Activated CD4-positive, alpha-beta T cell treated with anti-CD3 and anti-CD28 coated beads, Interleukin-2, Interleukin-6, amounts not matched to agents 100 ng/mL and 50 ng/mL, durations not matched to agents 16 hours and 8 hours (primary cell): ENCODE measurements at places on chromosomes 7 and 10.

DNA sequence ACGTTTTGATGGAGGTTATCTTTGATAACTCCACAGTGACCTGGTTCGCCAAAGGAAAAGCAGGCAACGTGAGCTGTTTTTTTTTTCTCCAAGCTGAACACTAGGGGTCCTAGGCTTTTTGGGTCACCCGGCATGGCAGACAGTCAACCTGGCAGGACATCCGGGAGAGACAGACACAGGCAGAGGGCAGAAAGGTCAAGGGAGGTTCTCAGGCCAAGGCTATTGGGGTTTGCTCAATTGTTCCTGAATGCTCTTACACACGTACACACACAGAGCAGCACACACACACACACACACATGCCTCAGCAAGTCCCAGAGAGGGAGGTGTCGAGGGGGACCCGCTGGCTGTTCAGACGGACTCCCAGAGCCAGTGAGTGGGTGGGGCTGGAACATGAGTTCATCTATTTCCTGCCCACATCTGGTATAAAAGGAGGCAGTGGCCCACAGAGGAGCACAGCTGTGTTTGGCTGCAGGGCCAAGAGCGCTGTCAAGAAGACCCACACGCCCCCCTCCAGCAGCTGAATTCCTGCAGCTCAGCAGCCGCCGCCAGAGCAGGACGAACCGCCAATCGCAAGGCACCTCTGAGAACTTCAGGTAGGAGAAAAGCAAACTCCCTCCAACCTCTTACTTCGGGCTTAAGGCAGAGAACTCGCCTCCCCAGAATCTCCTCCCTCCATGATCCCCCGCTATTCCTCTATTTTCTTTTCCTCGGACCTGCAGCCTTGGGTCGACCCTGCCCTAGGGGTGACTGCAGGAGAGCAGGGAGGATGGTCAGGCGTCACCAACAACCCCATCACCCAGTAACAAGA, at the start of gene SERPINE1:
TSS of gene SERPINE1 (plus strand) at position 454 of the 809 bp plus-strand sequence. CDS start 1,290 bp downstream, outside the sequence.
- DNase-seq: peak; percentile 59

- no peak for DNase-seq
Measured at GRCh38 chr10:102870221-102870620, 951 bp downstream of the AS3MT start.

- DNase-seq: no peak
Measured at GRCh38 chr7:32015133-32015532, 55.1 kb downstream of the PDE1C start.

DNA sequence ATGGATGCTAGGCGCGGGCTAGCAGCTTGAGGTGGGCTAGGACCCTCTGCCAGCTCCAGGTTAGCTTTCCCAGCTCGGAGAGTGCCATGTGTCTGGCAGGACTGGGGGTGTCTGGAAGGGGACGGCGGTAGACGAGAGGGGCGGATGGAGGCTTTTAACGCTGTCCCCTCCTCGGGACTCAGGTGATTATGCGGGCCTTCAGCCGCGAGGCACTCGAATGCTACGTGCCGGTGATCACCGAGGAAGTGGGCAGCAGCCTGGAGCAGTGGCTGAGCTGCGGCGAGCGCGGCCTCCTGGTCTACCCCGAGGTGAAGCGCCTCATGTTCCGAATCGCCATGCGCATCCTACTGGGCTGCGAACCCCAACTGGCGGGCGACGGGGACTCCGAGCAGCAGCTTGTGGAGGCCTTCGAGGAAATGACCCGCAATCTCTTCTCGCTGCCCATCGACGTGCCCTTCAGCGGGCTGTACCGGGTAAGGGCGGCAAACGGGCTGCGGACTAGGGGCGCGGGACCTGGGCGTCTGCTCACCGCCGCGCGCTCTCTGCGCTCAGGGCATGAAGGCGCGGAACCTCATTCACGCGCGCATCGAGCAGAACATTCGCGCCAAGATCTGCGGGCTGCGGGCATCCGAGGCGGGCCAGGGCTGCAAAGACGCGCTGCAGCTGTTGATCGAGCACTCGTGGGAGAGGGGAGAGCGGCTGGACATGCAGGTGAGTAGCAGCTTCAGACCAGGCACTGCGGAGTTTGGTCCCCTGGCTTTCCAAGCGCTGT, 1.1 kb downstream of the CYP26A1 start:
- no peak for DNase-seq

DNA sequence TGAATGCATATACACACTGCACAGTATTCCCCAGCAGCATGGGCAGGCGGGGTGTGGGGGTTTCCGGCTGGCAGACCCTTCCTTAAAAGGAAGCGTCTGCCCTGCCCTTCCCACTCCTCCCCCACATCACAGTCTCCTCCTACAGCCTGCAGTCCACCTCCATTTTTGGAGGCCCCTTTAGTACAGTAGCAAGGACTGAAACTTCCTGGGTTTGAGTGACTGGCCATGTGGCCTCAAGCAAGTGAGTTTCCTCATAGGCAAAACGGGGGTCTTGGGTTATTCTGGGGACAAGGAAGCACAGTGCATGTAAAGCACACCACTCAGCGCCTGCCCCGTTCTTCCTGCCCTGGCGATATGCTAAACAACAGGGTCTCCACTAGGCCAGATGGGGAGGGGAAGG, 62.1 kb upstream of the COL13A1 start:
- no peak for DNase-seq

DNA sequence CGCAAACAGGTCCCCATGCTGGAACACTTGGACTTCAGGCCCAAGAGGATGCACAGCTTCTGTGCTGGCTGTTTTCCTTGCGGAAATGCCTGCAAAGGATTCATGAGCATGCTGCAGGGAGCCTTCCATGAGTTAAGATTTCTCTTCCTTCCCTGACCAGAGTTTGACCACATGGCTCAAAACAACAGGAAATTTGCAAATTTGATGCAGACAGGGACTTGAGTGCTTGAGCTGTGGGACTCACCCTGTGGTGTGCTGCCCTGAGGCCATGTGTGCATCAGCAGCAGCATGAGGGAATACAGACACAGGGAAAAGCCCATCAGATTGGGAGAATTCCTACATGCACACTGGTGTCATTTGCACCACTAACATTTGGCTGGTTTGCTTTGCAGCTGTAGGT, 195.4 kb downstream of the CDC14C start:
- no peak for DNase-seq

- no peak for DNase-seq
Measured at GRCh38 chr7:133836666-133837065, 290.5 kb upstream of the LRGUK start.

- no peak for DNase-seq
Measured at GRCh38 chr7:92987538-92987937, 130.2 kb downstream of the SAMD9 start.

DNA sequence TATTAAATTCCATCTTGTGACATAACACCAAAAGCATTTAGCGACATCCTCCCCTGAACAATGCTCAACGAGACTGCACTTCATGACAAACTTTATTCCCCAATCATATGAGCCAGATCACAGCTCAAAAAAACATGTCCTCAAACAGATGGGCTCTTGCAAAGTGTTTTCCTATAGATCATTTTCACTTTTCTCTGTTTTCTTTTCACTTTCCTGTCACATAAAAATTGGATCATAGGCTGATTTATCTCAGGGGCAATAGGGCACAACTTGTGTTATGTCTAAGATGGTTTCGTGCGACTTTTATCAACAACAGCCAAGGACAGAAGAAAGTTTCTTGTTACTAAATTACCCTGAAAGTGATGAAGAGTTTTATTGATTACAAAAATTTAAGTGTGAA, 206.1 kb downstream of the WDR11 start:
- DNase-seq: no peak

DNA sequence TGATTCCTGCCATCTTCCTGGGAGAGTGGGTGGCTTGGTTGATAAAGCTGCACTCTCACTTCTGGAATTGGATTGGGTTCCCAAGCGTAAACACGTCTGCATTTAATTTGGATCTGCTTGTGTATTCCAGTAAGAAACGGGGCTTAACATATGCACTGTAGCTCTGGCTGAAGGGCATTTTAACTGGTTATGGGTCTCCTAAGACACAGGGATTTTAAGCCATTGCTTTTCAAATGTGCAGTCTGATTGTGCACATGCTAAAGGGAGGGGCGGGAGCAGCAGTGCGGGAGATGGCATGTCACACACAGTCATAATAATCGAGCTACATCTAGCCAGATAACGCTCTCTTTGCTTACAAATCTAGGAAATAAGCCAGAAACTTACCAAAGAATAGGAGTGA, 247.3 kb upstream of the LYZL1 start:
- no peak for DNase-seq

GRCh38 chr10:87651801-87652200, 7.9 kb upstream of the PAPSS2 start:
- no peak for DNase-seq

- peak; percentile 20 for DNase-seq
Measured at GRCh38 chr10:21993360-21994001, 10.0 kb downstream of the DNAJC1 start.

GRCh38 chr10:117656385-117657367, 114.1 kb downstream of the EMX2 start:
- DNase-seq: peak; percentile 24

GRCh38 chr7:99422186-99422585, 13.4 kb downstream of the BUD31 start:
- DNase-seq: no peak

GRCh38 chr10:73509695-73510094, 13.9 kb upstream of the PPP3CB start:
- DNase-seq: peak; percentile 9

GRCh38 chr7:42154173-42154572, 82.8 kb downstream of the GLI3 start:
- DNase-seq: no peak

- peak; percentile 66 for DNase-seq
Measured at GRCh38 chr10:63083904-63084689, 49.0 kb upstream of the NRBF2 start.

DNA sequence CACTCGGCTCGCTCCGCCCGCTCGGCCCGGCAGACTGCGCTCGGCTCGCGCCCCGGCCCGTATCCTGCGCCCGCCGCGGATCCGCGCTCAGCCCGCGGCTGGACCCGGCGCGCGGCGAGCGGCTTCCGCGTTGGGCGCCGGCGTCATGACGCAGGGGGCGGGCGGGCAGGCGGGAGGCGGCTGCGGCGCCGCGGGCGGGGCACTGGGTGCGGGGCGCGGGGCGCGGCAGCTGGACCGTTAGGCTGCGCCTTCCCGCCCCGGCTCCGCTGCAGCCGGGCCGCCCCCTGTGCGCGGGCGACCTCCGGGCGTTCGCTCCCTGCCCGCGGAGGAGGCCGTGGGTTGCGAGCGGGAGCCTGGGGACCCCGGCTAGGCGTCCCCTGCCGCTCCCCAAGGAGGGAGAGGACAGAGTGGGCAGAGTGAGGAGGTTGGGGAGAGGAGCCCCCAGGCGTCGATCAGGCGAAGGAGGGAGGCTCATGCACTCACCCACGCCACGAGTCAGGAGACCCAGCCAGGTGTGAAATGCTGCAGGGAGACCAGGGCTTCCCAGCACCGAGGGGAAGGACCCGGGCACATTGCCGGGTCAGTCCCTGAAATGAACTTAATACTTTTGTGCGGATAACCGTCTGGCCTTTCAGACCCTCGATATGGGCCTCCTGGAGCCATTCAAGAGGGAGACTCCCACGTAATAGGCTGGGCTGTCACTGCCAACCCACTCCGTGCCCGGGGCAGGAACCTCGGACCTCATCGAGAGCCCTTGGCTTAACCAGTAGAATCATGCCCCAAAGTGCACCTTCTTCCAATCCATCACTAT, at the start of gene PIP4K2A:
TSS of gene PIP4K2A (minus strand) at position 100 of the 811 bp plus-strand sequence. CDS start 252 bp downstream, outside the sequence.
- peak; percentile 83 for DNase-seq

DNA sequence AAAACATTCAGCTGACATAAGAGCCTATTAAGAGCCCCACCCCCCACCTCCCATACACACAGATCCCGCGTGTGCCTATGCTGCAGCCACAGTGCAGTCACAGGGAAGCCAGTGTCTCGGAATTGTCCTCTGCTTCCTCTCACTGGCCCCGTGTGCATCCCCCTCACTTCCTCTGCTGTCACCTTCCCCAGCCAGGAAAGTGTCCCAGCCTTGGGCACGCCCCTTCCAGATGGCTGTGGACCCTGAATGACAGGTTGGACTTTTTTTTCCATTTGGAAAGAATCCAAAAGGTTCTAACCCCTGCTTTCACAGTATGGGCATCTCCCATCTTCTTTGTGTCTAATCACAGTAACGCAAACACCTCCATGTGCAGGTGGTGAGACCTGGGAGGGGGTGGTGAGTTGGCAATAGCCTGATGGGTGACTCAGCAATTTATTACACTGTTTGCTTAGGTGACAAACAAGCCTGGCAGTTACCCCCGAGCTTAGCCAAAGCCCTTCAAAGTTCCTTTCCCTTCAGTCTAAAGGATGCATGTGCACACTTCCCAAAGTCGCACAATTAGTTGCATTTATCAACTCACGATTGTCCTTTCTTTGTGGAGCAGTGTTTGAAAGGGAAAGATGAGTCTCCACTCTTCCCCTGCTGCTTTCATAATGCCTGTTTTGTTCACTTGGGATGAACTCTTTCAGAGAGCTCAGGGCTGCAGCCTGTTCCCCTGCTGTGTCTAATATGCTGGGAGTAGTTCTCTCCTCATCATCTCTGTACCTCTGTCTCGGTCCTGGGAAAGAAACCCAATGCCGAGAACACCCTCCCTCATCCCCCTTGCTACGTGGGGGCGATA, 67.5 kb upstream of the EFCAB10 start:
- no peak for DNase-seq

- no peak for DNase-seq
Measured at GRCh38 chr7:151736403-151736909, 140.5 kb downstream of the PRKAG2 start.

GRCh38 chr10:76299501-76299900, 868.1 kb downstream of the LRMDA start:
- DNase-seq: no peak

DNA sequence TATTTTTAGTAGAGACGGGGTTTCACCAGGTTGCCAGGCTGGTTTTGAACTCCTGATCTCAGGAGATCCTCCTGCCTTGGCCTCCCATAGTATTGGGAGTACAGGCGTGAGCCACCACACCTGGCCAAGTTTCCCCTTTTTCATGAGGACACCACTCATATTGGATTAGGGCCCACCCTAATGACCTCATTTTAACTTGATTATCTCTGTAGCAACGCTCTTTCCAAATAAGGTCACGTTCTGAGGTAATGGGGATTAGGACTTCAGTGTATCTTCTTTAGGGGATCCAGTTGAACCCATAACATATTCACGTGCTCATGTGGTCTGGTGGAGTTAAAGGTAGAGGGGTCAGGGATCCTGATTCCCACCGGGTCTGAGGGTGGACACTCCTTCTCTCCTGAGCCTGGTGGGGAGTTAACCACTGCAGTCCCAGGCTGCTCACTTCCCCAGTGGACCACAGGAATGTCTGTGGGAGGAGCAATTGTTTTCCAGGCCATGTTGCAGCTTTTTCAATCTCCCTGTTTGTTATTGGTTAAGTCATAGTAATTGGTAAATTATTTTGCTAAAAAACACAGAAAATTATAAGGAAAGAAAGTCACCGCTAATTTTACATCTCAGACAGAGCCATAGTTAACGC, 130.5 kb downstream of the GRK5 start:
- DNase-seq: no peak
